ENCODE measurements at places on chromosomes 2 and 18. TPM values are rescaled to one million over a fixed set of nuclear protein-coding genes. Genes with fewer than 3 reads are reported as not detected.

The SYT4 gene
- not detected for total RNA-seq

The ZSCAN30 gene
- total RNA-seq: 51.2 TPM

The GCG gene
- total RNA-seq: 36.9 TPM

The LCT gene
- total RNA-seq: 73.5 TPM

The STON1 gene
- total RNA-seq: 7.2 TPM

The MROH2A gene
- total RNA-seq: not detected

The RSAD2 gene
- 2.1 TPM for total RNA-seq

The SH3RF3 gene
- total RNA-seq: 1.1 TPM

The CAPN14 gene
- total RNA-seq: 0.83 TPM

The G6PC2 gene
- not detected for total RNA-seq

The IWS1 gene
- 189 TPM for total RNA-seq

The IL1R2 gene
- total RNA-seq: 18.2 TPM

The SCYGR4 gene
- not detected for total RNA-seq

The FECH gene
- 25.0 TPM for total RNA-seq

The PRADC1 gene
- total RNA-seq: 30.5 TPM

The SLC14A1 gene
- total RNA-seq: 9.7 TPM

The SLC11A1 gene
- 4.6 TPM for total RNA-seq

The PMAIP1 gene
- 0.94 TPM for total RNA-seq

The REEP1 gene
- 1.7 TPM for total RNA-seq

The PAIP2B gene
- 1.9 TPM for total RNA-seq

The SERPINB10 gene
- total RNA-seq: not detected

The WNT10A gene
- total RNA-seq: 0.27 TPM

The ARPC2 gene
- 232 TPM for total RNA-seq

The TMEM200C gene
- total RNA-seq: 0.19 TPM

The TUBB8B gene
- not detected for total RNA-seq

The NEU2 gene
- not detected for total RNA-seq

The GAREM2 gene
- 0.85 TPM for total RNA-seq

The MAP3K20 gene
- total RNA-seq: 6.8 TPM

The GALM gene
- total RNA-seq: 85.3 TPM

The APCDD1 gene
- 18.2 TPM for total RNA-seq

The TGFA gene
- total RNA-seq: 33.8 TPM

The SNORC gene
- 3.5 TPM for total RNA-seq

The ATP6V1C2 gene
- 0.54 TPM for total RNA-seq

The TRAPPC12 gene
- 122 TPM for total RNA-seq

The SLC4A3 gene
- not detected for total RNA-seq

The CEBPZOS gene
- 19.3 TPM for total RNA-seq

The C1QL2 gene
- not detected for total RNA-seq

The KIF5C gene
- total RNA-seq: 1.2 TPM

The IL36G gene
- not detected for total RNA-seq

The HOXD11 gene
- total RNA-seq: not detected

The SKA1 gene
- total RNA-seq: 3.7 TPM

The FAM161A gene
- total RNA-seq: 0.57 TPM

The IL1B gene
- 0.53 TPM for total RNA-seq

The HOXD8 gene
- total RNA-seq: 4.6 TPM

The ZNF407 gene
- total RNA-seq: 54.5 TPM

The HOXD9 gene
- 0.70 TPM for total RNA-seq

The GBX2 gene
- total RNA-seq: not detected

The LOXHD1 gene
- not detected for total RNA-seq

The MARCO gene
- total RNA-seq: 4.2 TPM

All from Peyer's patch (tissue), 4 donors.